ENCODE measurements at places on chromosomes 13 and 19.

DNA sequence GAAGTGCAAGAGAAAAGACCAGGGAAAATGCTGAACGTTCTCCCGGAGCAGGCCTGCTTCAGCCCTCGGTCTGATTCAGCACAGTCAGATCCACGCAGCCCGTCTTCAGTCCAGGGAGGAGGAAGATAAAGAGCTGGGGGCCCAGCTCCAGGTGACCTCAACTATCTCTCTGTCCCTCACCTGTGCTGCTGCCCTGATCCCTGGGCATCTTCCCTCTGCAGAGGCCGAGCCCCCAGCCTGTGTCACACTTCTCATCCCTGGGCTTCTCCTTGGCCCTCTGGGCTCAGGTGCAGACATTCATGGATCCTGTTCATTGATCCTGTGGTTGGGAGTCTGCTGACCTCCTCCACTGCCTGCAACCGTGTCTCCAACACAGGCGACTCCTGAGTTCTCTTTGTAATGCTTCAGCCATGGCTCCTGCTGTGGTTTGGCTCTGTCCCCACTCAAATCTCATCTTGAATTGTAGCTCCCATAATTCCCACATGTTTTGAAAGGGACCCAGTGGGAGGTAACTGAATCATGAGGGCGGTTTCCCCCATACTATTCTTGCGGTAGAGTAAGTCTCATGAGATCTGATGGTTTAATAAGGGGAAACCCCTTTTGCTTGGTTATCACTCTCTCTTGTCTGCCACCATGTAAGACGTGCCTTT lies 27.9 kb downstream of the COL4A2 start:
- DNase-seq: no peak

DNA sequence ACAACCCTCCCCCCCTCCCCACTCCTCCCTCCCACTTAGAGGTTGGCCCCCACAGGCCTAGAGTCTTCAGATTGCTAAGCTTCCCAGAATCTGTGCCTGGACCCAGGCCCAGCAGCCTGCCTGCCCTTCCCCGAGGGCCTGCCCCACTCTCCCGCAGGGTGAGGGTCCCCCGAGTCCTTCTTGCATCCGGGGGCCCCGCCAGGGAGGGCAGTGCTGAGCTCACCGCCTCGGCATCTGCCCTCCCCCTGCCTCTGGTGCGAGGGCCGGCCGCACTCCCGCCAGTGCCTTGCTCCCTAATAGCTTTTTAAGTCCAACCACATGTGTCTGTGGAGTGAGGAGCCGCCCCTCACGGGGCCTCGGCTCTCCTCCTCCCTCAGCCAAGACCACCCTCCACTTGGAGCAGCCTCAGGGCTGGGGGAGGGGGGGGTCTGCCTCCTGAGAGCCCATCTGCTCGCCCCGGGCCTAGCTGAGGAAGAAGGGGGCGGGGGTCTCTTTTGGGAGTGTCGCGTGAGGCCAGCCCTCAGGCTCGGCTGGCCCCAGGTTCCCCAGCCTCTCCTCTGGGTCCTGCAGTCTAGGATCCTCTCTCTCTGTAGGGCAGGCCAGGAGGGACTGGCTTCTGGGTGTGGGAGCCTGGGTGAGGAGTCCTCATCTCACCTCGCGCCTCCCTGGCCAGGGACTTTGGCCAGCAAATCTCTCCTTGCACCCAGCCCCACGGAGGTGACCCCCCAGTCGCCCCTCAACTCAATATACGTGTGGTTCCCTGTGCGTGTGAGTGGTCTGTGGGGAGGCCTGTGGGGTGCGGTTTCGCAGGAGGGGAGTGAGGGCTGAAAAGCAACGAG lies 47.2 kb downstream of the LYL1 start:
- no peak for DNase-seq

GRCh38 chr13:36347531-36348210 lies 1.5 kb upstream of the SPART start:
- DNase-seq: no peak

DNA sequence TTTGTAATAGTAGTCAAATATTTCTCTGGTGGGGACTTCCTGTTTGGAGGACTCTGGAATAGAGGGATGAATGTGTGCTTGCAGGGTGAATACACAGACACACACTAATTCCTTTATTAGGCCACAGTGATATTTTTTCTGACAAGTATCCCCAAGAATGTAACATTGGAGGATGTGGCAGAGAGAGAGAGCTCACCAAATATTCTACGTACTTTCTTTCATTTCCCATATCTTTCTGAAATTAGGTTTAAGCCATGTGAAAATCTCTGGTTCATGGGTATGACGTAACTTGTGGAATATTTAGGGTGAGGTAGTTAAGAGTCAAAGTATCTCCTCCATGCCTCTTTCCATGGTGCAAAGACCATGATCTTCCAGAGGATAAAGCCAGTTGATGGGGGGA lies 463.4 kb downstream of the DIAPH3 start:
- DNase-seq: no peak

GRCh38 chr13:83881917-83882605 lies at the start of gene SLITRK1:
Gene SLITRK1, minus strand, starts transcription at chr13:83882474. Its CDS starts 967 bp downstream, at chr13:83881507.
- DNase-seq: peak; percentile 52

DNA sequence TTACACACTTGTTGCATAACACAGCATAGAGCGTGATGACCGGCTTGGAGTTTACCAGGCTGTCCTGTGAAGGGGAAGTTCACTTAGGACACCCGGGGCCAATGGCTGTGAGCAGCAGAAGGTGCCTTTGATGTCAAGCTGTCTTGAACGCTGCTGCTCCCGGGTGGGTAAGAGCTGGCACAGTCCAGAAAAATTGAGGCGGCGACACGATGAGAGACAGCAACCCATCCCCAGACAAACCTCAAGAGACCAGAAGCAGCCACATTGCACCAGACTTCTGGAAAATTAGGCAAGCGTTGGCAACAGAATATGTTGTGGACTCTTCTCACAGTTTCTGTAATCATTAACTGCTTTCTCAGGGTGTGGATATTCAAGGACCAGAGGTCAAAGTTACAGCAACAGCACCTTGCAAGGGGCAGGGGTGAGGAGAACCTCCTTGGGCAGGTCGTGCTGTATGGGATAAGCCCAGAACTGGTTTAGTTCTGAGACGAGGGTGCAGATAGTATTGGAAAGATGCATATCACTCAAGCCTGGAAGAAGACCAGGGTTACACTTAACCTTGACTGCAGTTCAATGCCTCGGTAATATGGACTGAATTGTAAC lies 10.1 kb downstream of the NFILZ start:
- peak; percentile 66 for DNase-seq

- DNase-seq: no peak
Measured at GRCh38 chr19:29887442-29887855, 54.6 kb upstream of the URI1 start.

All from right lobe of liver (tissue), 6 donors.